ENCODE measurements at places on chromosomes 13 and 19.

DNA sequence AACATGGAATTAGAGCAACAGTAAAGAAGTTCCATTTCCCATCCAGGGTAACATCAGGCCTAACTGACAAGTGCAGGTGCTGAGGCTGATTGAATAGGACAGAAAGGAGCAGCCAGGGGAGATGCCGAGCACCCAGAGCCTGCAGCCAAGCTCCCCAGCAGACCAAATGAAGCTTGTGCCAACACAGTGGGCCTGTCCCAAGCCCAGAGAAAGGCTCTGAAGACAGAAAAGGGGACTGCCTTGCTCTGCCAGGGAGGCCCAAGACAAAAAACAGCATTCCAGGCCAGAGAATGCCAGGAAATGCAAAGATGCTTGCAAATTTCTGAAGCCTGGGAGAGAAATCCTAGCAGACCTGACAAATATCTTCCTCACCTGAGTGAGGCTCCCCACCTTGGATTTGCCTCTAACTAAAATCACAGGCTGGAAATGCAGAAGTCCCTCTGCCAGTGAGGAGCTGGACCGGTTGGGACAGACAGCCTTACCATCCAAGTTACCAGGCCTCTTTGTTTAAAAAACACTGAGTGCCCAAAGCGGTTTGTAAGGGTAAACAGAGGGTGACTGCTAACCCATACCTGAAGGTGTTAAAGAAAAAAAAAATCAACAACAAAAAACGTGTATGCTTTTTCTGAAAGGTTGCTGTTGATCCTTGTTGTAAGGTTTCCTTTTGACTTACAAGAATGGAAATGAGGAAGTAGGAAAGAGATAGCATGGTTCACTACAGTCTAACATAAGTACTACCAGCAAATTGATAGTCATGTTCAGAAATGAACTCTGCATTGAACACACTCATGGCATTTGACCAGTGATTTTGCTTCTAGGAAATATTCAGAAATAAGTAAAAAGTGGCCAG is 11.8 kb upstream of the HMGB1 start:
- DNase-seq, result no peak

DNA sequence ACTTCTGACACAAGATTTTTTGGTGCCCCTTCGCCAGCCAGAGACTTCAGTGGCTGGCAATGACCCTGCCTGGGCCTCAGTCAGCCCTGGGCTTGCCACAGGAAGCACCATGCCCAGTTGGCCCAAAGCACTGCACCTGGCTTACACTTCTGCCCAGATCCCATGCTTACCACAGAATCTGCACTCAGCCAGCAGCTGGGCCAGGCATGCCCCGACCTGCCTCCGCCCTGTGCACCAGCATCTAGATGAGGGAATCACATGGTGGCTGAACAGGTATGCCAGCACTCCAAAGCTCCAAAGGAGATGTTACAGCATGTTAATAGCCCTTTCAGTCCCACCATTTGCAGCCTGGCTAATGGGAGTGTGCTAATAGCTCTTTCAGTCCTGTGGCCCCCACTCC is 690.9 kb downstream of the SLITRK6 start:
- DNase-seq, result no peak

GRCh38 chr19:17830567-17831418 is 9.5 kb upstream of the INSL3 start:
- no peak for DNase-seq

DNA sequence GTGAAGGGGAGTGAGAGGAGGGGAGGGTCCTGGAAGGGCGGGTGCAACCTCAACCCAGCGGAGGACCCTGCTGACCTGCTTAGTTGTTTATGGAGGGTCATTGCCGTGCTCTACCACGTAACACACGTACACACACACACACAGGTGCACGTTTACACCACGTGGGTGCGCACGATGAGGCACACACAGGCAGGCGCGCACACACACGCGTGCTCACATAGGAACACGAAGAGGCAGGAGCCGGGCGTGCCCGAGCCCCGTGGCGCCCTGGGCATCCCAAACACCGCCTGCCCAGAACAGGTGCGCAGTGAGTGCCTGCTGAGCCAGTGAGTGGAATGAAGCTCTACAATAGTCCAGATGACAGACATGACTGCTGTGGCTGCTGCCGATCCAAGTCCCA is 11.2 kb upstream of the MADCAM1 start:
- DNase-seq, result no peak

DNA sequence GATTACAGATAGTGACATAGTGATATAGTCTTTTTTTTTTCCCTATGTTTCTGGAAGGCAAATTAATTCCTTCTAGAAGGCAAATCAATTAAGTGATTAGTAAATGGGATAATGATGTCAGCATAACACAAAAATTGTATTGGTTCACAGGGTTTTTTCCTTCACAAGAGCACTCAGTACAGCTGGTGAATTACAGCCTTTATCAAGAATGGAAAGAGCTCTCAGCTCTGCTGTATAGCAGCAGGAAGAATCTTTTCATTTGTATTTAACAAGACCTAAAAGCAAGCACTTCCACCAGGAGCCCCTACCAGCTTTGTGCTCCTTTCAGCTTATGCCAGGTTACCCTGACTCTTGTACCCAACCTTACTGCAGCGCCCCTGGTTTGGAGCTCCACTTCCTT is 90.8 kb downstream of the SERP2 start:
- no peak for DNase-seq

- DNase-seq, result no peak
These were observed 56.9 kb downstream of the EDNRB start for GRCh38 chr13:77861741-77862140.

DNA sequence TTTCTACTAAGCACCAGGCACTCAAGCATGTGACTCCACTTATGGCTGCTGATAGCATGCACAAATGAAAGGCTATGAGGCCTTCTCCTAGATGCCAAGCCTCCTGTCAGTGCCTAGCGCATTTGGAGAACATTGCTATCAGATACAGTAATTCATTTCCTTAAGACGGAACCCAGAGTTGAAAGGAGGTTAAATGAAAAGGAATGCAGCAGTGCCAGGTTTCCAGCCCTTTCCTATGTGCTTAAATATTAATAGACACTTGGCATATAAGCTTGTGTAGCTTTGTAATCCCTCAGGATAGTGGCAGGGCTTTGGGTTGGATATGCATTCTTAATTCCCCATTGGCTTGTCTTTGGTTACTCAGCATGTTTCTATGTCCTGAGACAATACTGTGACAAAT is 140.1 kb upstream of the FRY start:
- DNase-seq, result no peak

All from effector CD4-positive, alpha-beta T cell (primary cell).